ENCODE measurements at places on chromosomes 5 and 9. TPM values are rescaled to one million over a fixed set of nuclear protein-coding genes. Genes with fewer than 3 reads are reported as not detected.
A peak's percentile ranks its signal among the peaks of the same experiment; 100 is the strongest.

GRCh38 chr5:112685386-112685785 lies 52.3 kb upstream of the APC start:
- no peaks in the 10 kb centered on the region for H3K36me3 ChIP-seq
- peaks cover 14% of the 10 kb centered on the region for H3K4me1 ChIP-seq
- no peaks in the 10 kb centered on the region for H3K27me3 ChIP-seq
- peak overlapping the region; percentile 74 for H3K27ac ChIP-seq
- no peak for DNase-seq
- H3K4me3 ChIP-seq = no peak overlapping the region

DNA sequence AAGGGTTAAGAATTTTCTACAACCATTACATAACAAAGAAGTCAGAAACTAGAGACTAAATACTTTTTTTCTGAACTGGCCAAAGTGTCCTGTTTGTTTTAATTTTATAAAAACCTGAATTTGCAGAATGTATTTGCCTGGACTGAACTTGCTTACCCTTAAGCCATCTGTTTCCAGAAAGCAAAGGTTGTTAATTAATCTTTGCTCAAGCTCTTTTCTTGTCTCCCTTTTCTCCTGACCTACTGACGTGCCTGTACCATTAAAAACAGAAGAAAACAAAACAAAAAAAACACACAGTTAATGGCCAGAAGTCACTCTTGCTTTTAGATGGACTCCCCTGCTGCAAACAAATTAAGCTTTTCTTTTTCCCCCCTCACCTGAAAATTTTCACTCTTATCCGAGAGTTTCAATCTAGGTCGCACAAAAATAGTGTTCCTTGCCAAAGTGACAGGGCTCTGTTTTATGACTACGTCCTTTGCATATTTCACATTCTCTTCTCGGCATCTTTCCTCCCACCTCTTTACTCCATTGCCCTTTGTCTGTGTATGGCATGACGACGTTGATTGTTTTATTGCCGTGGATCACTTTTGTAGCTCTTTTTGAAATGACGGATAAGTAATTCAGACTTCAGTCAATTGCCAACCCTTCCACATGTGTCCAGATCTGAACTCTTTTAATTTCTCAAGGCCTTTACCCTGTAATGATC lies 333.8 kb upstream of the GRIN3A start:
- no peak overlapping the region for H3K4me3 ChIP-seq
- H3K36me3 ChIP-seq = no peaks in the 10 kb centered on the region
- no peaks in the 10 kb centered on the region for H3K4me1 ChIP-seq
- DNase-seq = no peak

GRCh38 chr9:94553029-94553938 lies 1.6 kb upstream of the PCAT7 start:
- H3K36me3 ChIP-seq = no peaks in the 10 kb centered on the region
- no peaks in the 10 kb centered on the region for H3K4me1 ChIP-seq
- no peak overlapping the region for H3K4me3 ChIP-seq
- H3K27me3 ChIP-seq = no peaks in the 10 kb centered on the region

DNA sequence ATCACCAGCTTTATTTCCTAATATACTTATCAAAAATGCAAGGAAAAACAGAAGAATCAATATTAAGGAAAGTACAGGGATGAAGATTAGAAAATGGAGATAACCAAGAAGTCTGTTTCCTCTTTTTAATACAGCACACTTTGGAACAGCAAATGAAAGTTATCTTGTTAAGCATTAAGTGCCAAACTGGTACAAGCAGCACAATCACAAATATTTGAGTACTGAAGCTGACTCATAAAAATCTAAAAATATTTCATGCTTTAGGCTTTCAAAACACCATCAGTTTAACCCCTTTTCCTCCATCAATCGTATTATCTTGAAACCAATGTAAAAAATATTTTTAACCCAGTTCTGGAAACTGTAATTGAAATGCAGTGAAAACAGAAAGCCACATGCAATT lies 2.7 kb downstream of the FBXW11 start:
- H3K27me3 ChIP-seq = no peaks in the 10 kb centered on the region
- H3K4me1 ChIP-seq = peaks cover 3% of the 10 kb centered on the region
- peak; percentile 27 for DNase-seq
- H3K4me3 ChIP-seq = peak overlapping the region; percentile 5
- H3K36me3 ChIP-seq = peaks cover 2% of the 10 kb centered on the region

DNA sequence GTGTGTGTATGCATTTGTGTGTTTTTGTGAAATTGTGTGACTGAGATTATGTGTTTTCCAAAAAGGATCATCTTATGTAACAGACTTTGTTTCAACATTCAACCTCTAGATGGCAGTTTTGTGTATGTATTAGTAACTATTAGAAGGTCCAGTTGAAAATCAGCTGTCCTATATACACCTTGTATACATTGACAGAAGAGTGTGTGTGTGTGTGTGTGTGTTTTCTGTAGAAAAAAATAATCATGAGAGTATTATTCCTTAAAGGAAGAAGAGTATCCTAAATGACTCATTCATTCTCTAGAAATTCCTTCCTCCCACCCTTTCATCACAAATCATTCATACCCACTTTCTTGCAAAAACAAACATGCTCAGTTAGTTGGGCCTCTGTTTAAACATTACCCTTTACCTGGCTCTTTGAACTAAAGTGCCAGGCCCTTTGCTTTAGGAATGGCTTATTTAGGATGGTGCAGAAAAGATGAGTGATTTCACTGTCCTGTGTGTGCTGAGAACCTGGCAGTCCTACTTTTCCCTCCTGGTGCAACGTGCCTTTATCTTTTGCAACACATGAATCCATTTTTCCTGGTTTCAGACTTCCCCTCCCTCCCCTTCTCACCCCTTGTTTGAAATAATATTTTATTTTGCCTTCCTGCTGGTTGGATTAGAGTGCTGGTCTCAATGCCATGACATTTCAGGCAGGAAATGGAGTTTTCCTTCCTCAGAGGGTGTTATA lies 152.2 kb downstream of the ARHGAP26 start:
- no peak overlapping the region for H3K27ac ChIP-seq
- DNase-seq = peak; percentile 50
- H3K4me3 ChIP-seq = no peak overlapping the region
- peaks cover 4% of the 10 kb centered on the region for H3K4me1 ChIP-seq
- no peaks in the 10 kb centered on the region for H3K36me3 ChIP-seq

PCDHGA3 gene
- polyA plus RNA-seq = 1.3 TPM

- H3K27ac ChIP-seq = no peak overlapping the region
- no peaks in the 10 kb centered on the region for H3K27me3 ChIP-seq
- H3K4me1 ChIP-seq = no peaks in the 10 kb centered on the region
- H3K4me3 ChIP-seq = no peak overlapping the region
- H3K36me3 ChIP-seq = no peaks in the 10 kb centered on the region
- no peak for DNase-seq
These were observed 450.3 kb upstream of the CLINT1 start for GRCh38 chr5:158309088-158309807.

- no peak for DNase-seq
- no peaks in the 10 kb centered on the region for H3K4me1 ChIP-seq
- H3K27ac ChIP-seq = no peak overlapping the region
- H3K4me3 ChIP-seq = no peak overlapping the region
- peaks cover 2% of the 10 kb centered on the region for H3K27me3 ChIP-seq
These were observed 125.7 kb downstream of the FGF18 start for GRCh38 chr5:171544913-171545765.

- H3K27ac ChIP-seq = no peak overlapping the region
- no peaks in the 10 kb centered on the region for H3K27me3 ChIP-seq
- DNase-seq = no peak
- H3K36me3 ChIP-seq = no peaks in the 10 kb centered on the region
- no peak overlapping the region for H3K4me3 ChIP-seq
These were observed 1363.3 kb downstream of the MAT2B start for GRCh38 chr5:164868761-164869160.

DNA sequence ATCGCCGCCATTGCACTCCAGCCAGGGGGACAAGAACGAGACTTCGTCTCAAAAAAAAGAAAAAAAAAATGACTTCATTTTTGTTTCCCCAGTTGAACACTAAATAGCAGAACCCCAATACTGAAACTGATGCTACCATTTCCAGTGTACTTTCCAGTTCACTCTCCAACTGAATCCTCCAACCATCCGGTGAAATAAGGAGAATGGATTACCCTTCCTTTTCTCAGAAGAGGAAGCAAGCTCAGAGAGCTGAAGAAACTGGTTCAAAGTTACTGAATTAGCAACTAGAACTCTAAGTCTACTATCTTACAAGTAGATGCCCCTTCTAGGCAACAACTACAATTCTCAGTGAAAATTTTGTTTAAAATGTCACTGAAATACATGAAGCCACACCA lies 3.9 kb downstream of the FAM13B start:
- H3K4me3 ChIP-seq = no peak overlapping the region
- no peak overlapping the region for H3K27ac ChIP-seq
- H3K36me3 ChIP-seq = no peaks in the 10 kb centered on the region
- peaks cover 2% of the 10 kb centered on the region for H3K4me1 ChIP-seq
- no peaks in the 10 kb centered on the region for H3K27me3 ChIP-seq

- no peaks in the 10 kb centered on the region for H3K4me1 ChIP-seq
- no peak overlapping the region for H3K4me3 ChIP-seq
- no peak overlapping the region for H3K27ac ChIP-seq
- DNase-seq = peak; percentile 30
- H3K36me3 ChIP-seq = no peaks in the 10 kb centered on the region
These were observed 265.5 kb upstream of the ADAMTSL1 start for GRCh38 chr9:18208166-18209059.

COL15A1 gene
- polyA plus RNA-seq = 13.3 TPM

MARCHF3 gene
- 8.6 TPM for polyA plus RNA-seq

DNA sequence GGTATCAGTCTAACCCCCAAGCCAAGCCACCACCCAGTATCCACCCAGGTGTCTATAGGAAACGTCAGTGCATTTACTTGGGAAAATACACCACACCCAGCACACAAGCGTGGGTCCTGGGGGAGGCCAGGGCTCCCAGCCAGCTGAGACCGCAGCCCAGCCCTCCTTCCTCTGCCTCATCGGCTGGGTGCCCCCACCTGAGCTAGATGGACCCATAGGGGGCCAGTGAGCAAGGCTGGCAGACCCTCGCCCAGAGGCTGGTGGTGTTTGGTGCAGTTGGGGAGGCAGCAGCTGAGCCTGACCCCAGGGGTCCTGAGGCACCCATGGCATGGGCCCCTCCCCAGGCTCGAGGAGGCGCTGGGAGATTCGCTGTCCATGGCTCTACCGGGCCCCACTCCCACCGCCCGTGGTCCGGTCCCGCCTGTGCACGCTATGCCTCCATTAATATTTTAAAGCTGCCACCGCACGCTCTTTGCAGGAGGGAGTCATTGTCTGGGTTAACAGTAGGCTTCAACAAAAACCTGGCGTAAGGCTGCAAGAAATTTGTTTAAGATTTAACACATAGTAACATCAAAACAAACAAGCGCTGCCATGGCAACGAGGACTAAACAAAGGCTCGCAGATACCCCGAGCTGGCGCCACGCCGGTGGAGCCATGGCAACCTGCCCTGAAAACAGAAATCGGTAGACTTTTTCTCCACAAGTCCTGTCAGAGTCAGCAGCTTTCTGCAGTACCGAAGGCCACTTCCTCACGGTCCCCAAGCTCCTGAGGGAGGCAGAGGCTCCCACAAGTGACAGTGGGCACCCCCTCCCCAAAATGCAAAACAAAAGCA lies 20.6 kb downstream of the TPPP start:
- no peak overlapping the region for H3K4me3 ChIP-seq
- H3K27ac ChIP-seq = no peak overlapping the region
- DNase-seq = peak; percentile 67

DNA sequence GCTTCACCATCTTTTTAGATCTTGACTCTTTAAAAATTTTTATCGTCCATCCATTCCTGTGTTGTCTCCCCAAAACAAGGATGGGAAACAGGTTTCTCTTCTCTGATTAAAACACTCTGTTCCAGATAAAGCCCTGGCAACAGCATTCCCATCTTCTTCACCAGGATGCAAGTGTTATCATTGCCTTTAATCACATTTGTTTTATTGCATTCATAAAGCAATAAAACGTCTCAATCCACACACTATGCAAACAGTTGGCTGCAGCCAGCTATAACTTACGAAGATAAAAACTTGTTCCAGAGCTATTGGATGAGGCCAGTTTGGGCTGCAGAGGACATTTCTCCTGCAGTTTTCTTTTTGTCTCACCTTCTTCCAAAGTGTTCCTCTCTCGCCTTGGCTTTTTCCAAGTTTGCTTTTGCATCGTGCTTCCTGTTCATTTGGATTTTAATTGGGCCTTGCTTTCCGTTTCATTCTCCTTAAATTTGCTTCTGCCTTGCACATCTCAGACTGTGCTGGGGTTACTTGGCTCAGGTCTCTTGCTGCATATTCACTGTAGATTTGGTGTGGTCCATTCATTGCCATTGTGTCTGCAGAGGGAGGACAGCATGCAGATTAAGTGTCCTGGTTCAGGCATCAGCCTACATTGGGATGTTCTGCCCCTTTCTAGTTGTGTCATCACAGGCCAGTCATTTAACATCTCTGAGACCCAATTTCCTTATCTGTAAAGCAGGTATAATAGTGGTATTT lies 136.5 kb upstream of the LIFR start:
- no peaks in the 10 kb centered on the region for H3K36me3 ChIP-seq
- no peaks in the 10 kb centered on the region for H3K4me1 ChIP-seq
- no peak overlapping the region for H3K4me3 ChIP-seq
- DNase-seq = no peak

CTXN3 gene
- polyA plus RNA-seq = not detected

- H3K4me1 ChIP-seq = peaks cover 10% of the 10 kb centered on the region
- no peaks in the 10 kb centered on the region for H3K36me3 ChIP-seq
- H3K4me3 ChIP-seq = peak overlapping the region; percentile 75
- H3K27me3 ChIP-seq = no peaks in the 10 kb centered on the region
These were observed 1.4 kb downstream of the CAST start for GRCh38 chr5:96663608-96664007.

DNA sequence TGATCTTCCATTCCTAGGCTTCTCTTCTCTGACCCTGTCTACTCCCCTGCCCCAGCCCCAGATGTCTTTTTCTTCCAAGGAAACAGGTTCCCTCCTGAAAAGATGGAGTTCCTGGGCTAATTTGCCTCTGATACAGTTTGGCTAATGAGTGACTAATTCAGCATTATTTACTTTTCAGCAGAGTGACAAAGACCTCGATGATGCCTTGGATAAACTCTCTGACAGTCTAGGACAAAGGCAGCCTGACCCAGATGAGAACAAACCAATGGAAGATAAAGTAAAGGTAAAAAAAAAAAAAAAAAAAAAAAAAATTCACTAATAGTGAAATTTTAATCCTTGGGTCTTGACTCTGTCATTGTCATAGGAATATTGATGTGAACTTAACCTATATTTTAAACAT lies 42.7 kb downstream of the ERAP1 start:
- H3K36me3 ChIP-seq = peaks cover 19% of the 10 kb centered on the region
- no peak overlapping the region for H3K27ac ChIP-seq
- H3K4me3 ChIP-seq = no peak overlapping the region

DNA sequence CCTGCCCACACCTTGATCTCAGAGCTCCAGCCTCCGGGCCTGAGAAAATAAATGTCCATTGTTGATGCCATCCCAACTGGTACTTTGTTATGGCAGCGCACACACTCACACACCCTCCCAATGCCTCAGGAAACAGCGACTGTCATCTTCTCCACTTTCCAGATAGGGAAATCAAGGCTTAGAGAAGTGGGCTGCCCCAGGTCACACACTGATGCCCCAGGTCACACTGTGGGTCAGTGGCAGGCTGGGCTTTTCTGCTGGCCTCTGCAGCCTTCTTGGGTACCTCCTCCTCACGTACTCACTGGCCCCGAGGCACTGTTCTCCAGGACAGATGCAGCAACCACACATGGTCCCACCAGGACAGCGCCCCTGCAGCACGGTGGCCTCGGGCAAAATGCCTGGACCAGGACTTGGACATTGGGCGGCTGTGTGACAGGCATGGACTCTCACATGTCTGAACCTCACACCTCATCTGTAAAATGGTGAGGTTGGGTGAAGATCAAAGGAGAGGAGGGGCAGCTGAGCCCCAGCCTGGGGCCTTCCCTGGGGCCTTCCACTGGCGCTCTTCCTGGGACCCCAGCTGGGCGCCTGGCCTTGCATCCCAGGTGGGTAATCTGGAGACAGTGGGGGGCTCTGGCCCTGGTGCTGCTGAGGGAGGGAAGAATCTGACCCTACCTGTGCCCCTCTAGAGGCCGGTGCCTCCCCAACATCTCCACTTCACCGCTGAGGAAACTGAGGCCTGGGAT lies 156.0 kb downstream of the COL23A1 start:
- no peaks in the 10 kb centered on the region for H3K4me1 ChIP-seq
- H3K27me3 ChIP-seq = no peaks in the 10 kb centered on the region
- H3K27ac ChIP-seq = no peak overlapping the region

Measured in fibroblast of lung (primary cell).